D721Med (cell line): ENCODE measurements at places on chromosomes 4 and X.

- no peak for DNase-seq
Measured at GRCh38 chrX:56853436-56853835, 124.4 kb downstream of the NBDY start.

DNA sequence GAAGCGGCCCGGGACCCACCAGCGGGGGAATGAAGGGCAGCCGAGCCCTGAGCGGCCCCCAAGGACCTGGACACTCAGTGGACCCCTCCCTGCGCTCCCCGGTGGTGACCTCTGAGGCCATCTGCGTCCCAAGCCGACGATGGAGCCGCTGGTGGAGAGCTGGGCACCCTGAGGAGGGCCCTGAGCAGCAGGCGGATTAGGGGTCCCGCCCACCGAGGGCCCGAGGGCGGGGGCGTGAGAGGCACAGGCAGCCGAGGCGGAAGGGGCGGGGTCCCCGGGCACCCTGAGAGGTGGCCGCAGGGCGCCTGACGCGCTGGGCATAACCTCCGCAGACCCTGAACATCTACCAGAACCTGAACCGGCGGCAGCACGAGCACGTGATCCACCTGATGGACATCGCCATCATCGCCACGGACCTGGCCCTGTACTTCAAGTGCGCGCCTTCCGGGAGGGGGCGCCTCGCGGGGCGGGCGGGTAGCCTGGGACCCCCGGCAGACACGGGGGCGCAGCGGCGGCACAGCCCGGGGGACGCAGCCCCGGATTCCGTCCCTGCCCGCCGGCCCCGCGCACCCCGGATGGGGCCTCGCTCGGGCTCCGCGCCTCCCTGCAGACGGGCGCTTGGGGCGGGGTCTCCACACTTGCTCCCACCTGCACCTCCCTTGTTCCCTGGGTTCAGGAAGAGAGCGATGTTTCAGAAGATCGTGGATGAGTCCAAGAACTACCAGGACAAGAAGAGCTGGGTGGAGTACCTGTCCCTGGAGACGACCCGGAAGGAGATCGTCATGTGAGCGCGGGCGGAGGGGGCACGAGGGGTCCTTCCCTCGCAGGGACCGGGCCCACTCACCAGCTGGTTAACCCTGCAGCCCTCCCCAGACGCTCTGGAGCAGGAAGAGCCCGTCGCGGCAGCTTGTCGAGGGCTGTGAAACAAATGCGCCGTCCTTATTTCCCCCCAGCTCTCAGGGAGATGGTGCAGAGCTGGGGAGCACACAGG, 10.3 kb downstream of the ATP5ME start:
- DNase-seq, result peak; percentile 95

DNA sequence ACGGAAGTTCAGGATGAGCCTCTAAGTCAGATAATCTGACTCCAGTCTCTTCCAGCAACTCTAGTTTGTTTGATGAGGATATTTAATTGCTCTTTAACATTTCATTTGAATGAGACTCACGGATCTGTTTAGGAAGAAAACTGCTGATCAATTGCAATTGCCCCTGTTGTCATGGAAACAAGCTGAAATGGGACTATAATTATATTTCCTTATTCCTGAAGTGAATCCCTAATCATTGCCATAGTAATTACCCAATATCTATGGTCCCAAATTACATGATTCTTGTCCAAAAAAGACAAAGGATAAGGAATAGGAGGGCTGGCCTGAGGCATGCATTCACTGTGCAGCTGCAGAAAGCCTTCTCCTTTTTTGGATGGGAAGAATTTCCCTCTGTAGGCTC, 105.3 kb downstream of the AASDH start:
- no peak for DNase-seq

DNA sequence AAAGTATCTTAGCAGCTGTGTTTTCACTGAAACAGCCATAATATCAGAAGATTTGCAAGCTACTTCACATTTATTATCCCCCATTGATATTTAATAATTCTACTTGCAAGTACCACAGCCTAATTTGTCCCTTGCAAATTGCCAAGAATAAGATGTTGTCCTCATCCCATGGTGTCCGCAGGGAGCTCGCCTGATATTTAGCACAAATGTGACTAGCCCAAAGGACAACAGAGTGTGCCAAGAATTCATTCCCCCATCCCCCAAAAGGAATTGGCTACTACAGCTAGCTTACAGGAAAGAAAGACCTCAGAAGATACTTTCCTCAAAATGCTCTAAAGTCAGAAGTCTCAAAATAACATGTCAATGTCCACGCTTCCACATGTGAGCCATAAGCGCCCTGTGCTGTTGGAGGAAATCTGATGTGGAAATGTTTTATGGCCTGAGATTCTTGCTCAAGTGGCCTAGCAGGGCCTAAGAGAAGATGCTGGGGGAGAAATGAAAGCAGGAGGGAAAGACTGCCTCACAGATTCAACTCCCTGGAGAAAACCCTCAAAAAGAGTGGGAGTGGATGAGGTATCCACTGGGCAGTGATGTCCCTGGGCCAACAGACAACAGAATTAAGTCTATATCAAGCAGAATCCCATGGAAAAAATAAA, 111.4 kb downstream of the SH3KBP1 start:
- no peak for DNase-seq

GRCh38 chrX:119040432-119040831, 32.4 kb upstream of the CT47C1 start:
- no peak for DNase-seq

DNA sequence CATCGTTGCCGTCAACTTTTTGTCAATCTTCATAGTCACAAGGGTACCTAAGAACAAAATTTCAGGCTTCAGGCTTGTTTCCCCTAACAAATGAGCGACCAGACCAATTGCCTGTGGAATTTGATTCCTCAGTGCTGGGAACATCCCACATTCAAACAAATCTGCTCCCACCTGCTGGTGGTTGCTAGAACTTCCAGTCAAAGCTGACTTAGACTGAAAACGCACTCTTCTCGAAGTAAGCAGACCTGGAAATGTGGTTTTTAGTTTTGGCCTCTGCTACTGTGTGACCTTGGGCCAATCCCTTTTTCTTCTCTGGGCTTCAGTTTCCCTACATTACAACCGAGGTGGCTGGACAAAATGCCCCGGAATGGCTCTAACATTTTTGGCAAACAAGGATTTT, 1.8 kb upstream of the GABRQ start:
- DNase-seq, result no peak

GRCh38 chr4:102411408-102411807, 66.1 kb upstream of the SLC39A8 start:
- no peak for DNase-seq

DNA sequence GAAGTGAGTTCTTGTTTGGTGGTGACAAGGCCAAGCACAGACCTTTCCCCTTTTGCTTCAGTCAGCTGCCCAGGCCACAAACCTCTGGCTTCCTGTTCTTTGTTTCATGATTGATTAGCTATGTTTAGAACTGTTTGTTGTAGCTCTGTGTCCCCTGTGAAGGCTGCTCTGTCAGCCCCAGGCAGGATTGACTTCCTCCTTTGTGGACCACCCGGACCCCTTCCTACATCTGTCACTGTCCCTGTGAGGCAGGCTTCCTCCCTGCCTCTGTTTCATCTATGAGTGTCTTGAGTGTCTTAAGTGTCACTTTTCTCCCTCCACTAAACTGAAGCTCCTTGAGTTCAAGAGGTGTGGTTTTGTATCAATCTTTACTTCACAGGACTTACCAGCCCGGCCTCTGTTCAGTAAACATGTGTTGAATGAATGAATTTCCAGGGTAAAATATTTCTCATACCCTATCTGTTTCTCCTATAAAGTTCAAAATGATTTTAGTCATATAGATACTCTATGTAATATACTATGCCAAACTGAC, 83.5 kb downstream of the ZNF674 start:
- DNase-seq, result no peak
